ENCODE measurements at places on chromosomes 5 and 9.
A peak's percentile ranks its signal among the peaks of the same experiment; 100 is the strongest.

GRCh38 chr9:99052815-99053715 lies 51.8 kb upstream of the TGFBR1 start:
- no peak for DNase-seq

GRCh38 chr5:102918986-102919610 lies 164.0 kb downstream of the PAM start:
- DNase-seq = no peak

DNA sequence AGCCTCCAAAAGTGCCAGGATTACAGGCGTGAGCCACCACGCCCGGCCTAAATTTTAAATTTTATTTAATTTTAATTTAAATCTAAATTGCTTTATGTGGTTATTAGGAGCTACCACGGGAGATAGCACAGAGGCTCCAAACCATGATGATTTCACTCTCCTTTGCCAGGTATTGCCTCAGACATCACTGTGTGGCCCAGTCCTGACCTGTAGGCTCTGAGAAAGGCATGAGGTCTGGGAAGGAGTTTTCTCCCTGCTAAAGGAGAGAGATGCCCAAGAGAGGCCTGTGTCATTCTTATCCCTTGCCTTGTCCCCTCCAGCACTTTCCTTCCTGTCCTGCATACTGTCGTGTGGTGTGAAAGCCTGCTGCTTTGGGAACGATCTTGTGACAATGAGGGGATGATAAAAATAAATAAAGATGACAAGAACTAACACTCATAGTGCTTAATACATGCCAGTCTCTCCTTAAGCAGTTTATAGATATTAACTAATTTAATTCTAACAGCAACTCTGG lies 37.0 kb upstream of the BASP1 start:
- no peak for DNase-seq

GRCh38 chr5:170408877-170409660 lies 19.9 kb upstream of the KCNMB1 start:
- DNase-seq = no peak

- peak; percentile 39 for DNase-seq
Measured at GRCh38 chr5:36606428-36607113, at the start of gene SLC1A3. Gene SLC1A3, plus strand, starts transcription at chr5:36606606. Its CDS starts 1,818 bp downstream, at chr5:36608424.

- no peak for DNase-seq
Measured at GRCh38 chr5:178671602-178672144, 44.8 kb upstream of the CLK4 start.

GRCh38 chr5:74482990-74483389 lies 157.5 kb downstream of the ENC1 start:
- no peak for DNase-seq

GRCh38 chr5:40634154-40634553 lies 45.6 kb upstream of the PTGER4 start:
- DNase-seq = no peak

DNA sequence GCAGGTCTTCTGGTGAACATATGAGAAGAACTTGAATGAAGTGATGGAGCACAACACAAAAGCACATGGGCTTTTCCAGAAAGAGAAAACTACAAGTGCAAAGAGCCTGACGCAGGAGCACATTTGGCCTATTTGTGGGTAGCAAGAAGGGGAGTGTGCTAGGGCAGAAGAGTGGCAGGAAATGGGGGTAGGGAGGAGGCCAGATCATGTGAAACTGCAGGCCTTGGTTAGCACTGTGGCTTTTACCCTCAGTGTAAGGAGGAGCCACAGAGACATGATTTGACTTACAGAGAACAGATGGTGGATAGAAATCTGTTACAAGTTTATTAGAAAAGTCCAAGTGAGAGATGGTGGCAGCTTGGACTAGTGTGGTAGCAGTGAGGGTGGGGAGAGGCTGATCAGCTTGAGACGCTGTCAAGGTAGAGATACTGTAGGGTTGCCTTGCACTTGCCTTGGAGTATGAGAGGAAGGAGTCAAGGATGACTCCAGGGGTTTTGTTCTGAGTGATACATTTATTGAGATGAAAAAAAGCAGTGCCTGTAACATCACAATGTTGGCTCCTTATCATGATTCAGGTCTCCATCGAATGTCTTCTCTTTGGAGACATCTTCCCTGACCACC lies 126.7 kb downstream of the PPP2R2B start:
- DNase-seq = peak; percentile 4

- DNase-seq = no peak
Measured at GRCh38 chr9:21137020-21137419, 4.6 kb downstream of the IFNW1 start.

DNA sequence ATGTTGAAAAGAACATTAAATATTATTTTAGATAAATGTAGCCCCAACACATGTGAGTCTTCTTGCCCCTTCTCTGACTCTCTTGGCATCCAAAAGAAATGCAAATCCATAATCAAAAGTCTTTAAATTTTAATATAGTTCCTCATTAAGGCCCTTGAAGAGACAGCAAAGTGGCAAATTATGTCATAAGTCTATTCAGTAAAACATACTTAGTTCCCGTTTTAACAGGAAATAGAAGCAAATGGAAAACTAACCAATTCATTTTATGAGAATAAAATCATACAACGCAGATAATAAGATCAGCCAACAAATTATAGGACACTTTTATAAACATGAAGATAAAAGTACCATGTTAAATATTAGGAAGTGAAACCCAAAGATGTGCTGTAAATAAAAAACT lies 20.1 kb upstream of the IFNB1 start:
- DNase-seq = no peak

DNA sequence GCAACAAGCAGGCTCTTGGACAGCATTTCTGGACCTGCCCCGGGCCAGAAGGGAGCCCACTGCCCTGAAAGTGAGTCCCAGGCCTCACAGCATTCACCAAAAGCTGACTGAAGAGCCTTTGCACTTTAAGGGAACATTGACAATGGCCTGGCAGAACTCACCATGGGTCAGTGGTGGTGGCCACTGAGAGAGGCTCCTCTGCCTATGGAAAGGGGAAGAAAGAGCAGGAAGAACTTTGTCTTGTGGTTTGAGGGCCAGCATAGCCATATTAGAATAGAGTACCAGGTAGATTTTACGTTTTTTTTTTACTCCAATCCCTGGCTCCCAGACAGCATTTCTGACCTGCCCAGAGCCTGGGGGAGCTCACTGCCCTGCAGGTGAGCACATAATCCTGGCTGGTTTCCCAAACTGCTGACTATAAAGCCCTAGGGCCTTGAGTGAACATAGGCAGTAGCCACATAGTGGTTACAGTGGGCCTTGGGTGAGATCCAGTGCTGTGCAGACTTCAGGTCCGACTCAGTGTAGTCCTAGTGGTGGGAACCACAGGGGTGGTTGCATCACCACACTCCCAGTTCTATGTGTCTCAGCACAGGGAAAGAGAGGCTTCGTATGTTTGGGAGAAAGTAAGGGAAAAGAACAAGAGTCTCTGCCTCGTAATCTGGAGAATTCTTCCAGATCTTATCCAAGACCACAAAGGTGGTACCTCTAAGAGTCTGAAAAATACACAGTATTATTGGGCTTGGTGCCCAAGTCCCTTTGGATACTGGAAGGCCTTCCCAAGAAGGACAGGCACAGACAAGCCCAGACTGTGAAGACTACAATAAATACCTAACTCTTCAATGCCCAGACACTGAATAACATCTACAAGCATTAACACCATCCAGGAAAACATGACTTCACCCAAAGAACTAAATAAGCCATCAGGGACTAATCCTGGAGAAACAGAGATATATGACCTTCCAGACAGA lies 89.5 kb downstream of the TSSK1B start:
- no peak for DNase-seq

DNA sequence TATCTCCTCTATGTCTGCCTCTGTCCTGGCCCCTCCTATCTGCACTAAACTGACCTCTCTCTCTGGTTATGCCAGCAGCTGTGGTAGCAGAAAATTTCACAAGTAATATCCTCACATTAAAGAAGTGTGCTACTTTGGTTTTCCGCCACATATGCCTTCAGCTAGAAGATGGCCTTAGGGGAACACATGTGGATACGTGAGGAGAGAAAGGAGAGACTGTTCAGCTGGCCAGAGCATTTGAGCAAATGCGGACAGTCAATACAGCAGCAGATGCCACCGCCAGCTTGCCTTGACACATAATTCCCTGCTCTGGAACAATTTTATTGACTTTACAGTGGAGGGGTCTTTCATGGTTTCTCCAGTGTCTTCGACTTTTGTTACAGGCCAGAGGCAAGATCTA lies 434.6 kb downstream of the TAF11L14 start:
- no peak for DNase-seq

DNA sequence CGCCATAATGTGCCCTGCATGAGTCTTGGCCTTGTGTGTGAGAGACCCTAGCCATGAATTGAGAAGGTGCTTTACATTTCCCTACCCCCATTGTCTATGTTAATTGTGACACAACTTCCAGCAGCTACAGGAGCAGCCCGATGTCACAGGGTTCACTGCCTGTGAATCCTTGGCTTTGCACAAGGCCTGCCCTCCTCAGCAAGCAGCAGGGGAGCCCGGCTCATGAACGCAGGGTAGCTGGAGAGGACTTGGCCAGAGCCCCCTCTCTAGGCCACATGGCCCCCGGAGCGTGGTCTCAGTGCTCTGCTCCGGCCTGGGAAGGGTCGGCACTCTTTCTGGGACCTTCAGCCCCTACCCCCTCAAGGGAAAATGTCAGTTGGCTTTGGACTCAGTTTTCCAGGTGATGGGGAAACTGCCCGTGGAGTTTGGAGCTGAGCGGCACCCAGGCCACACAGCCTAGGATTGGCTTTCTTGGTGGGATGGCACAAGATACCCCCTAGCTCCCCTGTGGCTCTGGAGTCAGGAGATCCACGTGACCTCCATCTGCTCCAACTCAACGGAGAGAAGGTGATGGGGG lies 160.8 kb downstream of the DAB2IP start:
- no peak for DNase-seq

- no peak for DNase-seq
Measured at GRCh38 chr5:151499501-151500035, 52.2 kb downstream of the SLC36A1 start.

GRCh38 chr5:1239505-1240251 lies 14.5 kb downstream of the SLC6A18 start:
- no peak for DNase-seq

DNA sequence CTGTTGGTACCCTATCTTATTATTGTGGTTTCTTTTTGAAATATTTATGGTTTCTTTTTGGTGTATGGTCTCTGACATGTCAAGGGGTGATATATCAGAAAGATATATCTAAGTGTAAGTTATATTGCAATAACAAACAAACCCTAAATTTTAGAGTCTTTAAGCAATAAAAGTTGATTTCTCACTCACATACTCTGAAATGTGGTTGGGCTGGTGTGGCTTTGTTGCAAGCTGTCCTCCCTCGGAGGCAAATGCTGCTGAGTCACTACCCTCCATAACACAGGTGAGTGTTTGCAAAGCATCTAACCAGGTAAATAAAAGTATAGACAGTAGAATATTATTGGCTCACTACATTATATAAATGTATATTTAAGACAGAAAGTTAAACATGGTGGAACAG lies 253.2 kb downstream of the CDH18 start:
- DNase-seq = no peak

DNA sequence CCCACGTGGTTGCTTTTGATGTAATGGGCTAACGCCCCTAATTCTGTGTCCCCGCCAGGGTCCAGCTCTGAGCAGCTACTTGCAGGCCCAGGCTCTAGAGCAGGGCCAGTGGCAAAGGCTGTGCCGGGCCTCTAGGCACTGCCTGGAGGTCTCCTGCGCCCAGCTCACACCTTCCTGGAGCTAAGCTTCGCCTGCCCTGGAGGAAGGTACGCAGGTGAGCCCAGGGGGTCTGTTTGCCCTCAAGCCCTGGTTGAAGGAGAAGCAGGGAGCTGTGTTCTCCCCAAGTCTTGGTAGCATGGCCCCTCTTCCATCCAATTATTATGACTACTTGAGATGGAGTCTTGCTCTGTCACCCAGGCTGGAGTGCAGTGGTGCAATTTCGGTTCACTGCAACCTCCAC lies 5.2 kb upstream of the LMX1B start:
- no peak for DNase-seq

- DNase-seq = no peak
Measured at GRCh38 chr5:113337515-113338415, 97.0 kb downstream of the TSSK1B start.

- DNase-seq = peak; percentile 25
Measured at GRCh38 chr9:5767968-5768932, 64.7 kb downstream of the ERMP1 start.

GRCh38 chr5:53166183-53166495 lies 56.6 kb upstream of the MOCS2 start:
- DNase-seq = no peak

GRCh38 chr9:79477955-79478771 lies 93.6 kb upstream of the TLE4 start:
- peak; percentile 31 for DNase-seq

DNA sequence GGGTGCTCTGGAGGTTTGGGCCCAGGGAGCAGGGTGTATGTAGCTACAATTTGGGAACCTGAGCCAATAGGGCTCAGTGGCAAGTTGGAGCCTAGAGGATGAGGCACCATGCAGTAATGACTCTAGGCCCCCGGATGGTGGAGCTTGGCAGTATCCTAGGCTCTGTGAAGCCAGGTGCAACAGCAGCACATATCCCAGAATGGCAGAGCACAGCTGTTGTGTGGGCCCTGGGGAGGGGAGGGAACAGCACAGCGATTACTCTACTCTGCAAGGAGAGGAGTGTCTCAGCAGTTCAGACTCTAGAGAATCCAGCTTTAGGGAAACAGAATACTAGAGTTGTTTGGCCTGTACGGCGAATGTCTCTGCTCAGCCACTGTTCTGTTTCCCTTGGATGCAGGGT lies 56.1 kb downstream of the LRRTM2 start:
- DNase-seq = no peak

DNA sequence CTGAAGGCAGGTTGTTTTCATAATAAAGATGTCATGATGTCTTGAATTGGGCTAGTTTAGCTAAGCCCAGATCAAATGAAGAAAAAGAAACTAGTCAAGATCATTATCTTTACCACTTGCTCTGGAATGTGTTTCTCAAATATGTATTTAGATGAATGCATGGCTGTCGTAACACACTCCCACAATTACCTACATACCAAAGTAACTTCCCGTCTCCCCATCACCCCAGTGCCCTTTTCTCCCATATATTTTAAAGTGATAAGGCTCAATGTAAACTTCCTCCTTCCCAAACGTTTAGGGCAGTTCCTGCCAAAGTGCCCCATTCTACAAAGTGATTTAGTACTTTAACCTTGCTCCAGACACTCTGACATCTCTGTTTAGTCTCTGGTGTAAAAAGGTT lies 61.4 kb downstream of the SLC1A3 start:
- no peak for DNase-seq

Measured in GM20000 (cell line).